ENCODE measurements at places on chromosomes 16 and 17.

GRCh38 chr17:3796110-3796821, 4.7 kb downstream of the ITGAE start:
- no peak for DNase-seq

DNA sequence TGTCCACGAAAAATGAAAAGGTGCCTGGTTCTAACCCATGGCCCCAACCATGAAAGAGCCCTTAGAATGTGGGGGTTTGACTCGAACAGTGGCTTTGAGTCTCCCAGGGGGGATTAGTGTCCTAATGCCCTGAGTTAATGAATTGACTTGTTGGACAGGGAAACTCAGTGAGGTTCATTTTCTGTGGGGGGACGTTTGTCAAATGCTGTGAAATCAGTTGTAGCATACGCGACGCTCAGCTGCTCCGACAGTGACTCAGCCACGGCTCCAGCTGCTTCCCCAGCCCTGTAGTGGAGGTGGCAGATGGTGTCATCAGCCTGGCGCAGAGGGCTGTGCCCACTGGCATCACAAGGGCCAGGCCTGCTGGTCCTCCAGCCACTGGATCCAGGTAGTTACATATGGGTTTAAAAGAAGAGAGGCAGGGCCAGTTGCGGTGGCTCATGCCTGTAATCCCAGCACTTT, 3.9 kb upstream of the TMEM235 start:
- DNase-seq, result no peak

DNA sequence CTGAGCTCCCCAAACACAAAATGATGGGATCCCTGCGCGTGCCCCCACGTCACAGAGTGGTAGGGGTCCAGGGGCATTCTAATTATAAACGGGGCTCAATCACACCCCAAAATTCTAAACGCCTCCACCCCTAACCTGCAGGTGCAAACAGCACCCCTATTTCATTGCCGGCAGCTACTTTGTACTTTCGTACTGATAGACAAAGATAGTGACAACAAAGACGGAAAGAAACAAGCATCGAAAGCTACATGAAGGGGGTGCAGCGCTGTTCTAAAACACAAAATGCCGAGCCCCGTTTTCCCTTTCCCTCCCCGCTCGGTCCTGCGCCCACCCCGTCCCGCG, 13.9 kb downstream of the MIS12 start:
- no peak for DNase-seq

GRCh38 chr17:4503283-4504025, 4.8 kb downstream of the SPNS2 start:
- DNase-seq, result no peak

- DNase-seq, result no peak
Observed at GRCh38 chr17:55341432-55341831, 76.7 kb downstream of the HLF start.

DNA sequence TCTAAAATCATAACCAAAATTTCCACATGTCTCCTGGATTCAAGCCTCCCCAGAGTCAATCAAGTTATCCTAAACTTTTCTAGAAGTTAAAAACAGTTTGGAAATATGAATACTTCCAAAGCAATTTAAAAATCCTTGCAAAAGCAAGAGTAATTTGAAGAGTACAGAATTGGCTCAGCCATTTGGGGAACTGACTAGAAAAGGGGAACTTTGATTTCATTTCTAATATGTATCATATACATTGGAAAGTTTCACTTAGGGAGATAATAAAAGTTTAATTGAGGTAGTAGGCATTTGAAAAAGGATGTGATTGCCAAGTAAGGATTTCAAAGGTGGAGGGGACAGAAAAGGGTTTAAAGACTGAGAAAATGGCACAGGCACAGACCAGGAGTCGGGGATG, 9.0 kb upstream of the SLFN12L start:
- DNase-seq, result no peak

DNA sequence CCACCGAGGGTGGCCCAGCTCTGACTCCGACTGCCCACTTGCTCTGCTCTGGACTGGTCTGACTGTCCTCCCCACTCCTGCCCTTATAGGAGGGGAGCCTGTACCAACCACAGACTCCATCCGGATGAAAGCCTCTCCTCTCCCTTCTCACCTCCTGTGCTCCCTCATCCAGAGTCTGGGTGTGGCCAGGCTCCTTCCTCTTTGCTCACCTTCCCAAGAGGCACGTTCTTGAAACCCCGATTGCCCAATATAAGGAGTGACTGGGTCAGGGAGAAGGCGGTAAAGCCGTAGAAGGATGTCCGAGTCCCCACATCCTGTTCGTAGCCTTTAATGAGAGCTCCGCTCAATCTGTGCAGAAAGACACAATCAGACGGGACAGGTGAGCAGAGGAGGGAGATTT, 17.1 kb downstream of the ST6GALNAC1 start:
- no peak for DNase-seq

GRCh38 chr17:10217916-10218315, 19.5 kb upstream of the GAS7 start:
- DNase-seq, result no peak

DNA sequence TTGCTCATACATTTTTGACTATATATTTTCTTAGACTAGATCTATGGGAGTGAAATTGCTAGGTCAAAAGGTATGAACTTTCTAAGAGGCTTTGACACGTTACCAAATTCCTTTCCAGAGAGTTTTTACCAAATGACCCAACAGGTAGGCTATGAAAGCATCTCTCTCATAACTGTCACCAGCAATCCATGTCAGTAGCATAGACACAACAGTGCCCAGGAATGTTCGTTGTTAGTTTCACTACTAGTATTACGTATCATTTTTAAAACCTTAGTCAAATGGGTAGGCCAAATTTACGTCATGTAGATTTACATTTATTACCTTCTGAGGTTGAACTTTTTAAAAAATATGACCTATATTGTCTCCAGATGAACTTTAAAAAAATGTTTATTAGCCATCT, 66.8 kb downstream of the MARCHF10 start:
- DNase-seq, result no peak

GRCh38 chr16:77822661-77823060, 34.3 kb downstream of the VAT1L start:
- no peak for DNase-seq

GRCh38 chr17:48144976-48145798, 37.6 kb downstream of the SNX11 start:
- DNase-seq, result no peak

DNA sequence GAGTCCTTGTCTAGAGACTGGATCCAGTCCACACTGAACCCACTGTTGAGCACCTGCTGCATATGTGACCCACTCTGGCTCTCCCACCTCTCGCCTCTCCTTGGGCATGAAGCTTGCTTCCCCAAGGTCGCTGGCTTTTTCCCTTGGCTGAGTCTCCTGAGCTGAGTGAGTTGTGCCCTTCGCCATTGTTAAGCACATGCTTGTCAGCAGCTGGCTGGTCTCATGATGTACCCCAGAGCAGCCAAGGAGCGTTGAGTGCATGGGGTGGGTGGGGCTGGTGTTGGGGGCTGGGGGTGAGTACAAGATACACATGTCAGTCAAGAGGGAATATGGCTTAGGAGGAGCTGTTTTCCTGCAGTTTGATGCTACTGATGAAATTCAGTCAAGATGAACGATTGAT, 165.6 kb downstream of the SNX29 start:
- DNase-seq, result no peak

GRCh38 chr16:56125922-56126321, 65.4 kb upstream of the GNAO1 start:
- DNase-seq, result no peak

DNA sequence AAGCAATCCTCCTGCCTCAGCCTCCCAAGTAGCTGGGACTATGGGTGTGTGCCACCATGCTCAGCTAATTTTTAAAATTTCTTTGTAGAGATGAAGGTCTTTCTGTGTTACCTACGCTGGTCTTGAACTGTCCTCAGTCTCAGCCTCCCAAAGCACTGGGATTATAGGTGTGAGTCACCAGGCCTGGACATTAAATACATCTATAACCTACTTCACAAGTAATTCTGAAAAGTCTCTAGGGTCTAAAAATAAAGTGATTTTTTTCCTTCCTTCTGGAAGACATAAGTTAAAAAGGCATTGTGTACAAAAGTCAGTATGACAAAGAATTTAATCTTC, 118.3 kb downstream of the PARN start:
- DNase-seq, result no peak

DNA sequence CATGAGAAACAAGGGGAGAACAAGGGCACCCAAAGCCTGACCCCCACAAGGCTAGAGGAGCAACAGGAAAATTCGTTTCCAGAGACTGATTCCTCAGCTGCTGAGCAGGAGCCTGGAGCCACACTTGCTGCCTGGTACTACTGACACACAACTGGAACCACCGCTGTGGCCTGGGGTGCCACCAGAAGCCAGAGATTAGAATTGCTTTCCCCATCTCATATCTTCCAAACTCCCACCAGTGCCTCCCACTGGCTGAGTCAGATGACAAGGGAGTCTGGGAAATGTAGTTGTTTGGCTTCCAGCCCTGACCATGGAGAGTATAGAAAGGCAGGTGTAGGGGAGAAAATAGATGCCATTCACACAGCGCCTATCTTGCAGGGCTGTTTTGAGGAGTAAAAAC, 4.1 kb upstream of the TMEM11 start:
- no peak for DNase-seq

DNA sequence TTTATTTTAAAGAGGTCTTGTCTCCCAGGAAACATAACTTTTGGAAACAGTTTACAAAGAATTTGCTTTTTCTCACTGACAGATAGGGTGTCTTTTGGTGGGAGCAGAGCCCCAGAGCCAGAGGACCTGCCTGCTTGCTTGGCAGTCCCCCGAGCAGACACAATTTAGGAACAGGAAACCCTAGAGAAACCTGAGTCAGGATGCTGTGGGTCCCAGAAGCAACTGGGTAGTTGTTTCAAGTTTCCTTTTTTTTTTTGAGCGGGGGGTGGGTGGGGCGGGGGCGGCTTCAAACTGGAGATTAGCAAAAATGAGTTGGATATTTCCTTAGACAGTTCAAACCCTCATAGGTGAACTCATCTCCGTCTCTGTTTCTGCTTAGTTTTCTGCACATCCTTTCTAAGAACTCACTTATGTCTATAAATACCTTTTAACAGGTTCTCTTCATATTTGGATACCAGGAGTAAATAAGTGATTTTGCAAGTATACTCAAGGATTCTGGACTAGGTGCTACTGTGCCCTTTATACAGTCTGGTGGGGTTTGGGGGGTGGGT, 135.1 kb downstream of the PRKCA start:
- DNase-seq, result no peak

- DNase-seq, result no peak
Observed at GRCh38 chr16:75472908-75473877, 8.7 kb upstream of the TMEM170A start.

DNA sequence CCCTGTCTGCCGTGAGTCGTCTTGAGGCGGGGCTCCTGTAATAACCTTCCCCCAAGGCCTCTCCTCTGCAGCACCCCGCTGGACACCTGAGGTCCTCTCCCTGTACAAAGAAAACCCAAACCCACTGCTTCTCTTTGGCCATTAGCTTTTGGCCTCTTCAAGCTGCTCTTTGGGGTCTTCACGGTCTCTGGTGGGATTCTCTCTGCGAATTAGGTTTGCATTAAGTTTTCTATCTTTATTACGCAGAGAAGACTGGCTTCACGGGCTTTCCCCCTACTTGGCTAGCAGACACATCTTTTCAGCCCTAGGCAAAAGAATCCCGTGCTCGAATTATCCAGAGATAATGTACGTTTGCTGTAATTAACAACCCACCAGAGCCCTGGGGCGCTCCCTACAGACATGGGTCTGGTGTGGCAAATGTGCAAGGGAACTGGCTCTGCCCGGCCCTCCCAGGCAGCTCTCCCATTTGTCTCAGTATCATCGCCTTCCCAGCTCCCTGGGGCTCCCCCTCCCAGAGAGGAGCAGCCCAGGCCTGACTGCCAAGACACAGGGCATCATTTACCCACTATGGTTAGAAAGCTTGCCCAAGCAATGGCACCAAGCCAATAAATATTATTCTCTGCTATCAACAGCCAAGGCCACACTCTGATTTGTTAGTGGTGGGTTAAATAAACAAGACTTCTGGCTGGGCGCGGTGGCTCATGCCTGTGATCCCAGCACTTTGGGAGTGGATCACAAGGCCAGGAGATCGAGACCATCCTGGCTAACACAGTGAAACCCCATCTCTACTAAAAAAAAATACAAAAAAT, 24.7 kb upstream of the KLHDC4 start:
- no peak for DNase-seq

- DNase-seq, result no peak
Observed at GRCh38 chr17:12599186-12599920, 66.3 kb upstream of the MYOCD start.

GRCh38 chr17:82440991-82441627, 9.4 kb downstream of the CYBC1 start:
- no peak for DNase-seq

GRCh38 chr16:83925095-83925905, 26.4 kb downstream of the MLYCD start:
- DNase-seq, result no peak

DNA sequence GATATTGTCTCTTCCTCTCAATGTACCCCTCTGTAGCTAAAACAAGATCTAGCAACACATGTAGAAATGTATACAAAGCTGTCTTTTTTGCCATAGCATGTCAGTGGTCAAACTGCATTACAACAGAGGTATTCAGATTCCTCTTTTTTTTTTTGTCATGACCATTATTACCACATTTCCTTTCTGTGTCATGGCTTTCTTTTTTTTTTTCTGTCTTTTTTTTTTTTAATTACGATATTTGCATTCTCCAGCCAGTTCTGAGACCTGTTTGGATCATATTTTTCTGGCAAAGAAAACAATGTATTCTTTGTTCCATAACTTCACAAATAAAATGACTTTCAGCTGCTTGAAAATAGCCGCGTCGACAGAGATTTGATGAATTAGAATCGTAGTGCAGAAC, 27.4 kb upstream of the CAPNS2 start:
- no peak for DNase-seq

DNA sequence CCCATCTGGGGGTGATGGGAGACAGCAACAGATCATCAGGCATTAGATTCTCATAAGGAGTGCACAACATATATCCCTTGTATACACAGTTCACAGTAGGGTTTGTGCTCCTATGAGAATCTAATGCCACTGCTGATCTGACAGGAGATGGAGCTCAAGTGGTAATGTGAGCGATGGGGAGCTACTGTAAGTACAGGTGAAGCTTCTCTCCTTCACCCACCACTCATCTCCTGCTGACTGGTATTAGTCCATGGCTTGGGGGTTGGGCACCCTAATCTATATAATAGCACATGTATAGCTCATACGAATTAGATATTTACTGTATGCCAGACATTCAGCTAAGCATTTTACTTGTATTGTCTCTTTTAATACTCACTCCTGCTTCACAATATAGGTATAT, 101.7 kb downstream of the MAP2K6 start:
- no peak for DNase-seq

DNA sequence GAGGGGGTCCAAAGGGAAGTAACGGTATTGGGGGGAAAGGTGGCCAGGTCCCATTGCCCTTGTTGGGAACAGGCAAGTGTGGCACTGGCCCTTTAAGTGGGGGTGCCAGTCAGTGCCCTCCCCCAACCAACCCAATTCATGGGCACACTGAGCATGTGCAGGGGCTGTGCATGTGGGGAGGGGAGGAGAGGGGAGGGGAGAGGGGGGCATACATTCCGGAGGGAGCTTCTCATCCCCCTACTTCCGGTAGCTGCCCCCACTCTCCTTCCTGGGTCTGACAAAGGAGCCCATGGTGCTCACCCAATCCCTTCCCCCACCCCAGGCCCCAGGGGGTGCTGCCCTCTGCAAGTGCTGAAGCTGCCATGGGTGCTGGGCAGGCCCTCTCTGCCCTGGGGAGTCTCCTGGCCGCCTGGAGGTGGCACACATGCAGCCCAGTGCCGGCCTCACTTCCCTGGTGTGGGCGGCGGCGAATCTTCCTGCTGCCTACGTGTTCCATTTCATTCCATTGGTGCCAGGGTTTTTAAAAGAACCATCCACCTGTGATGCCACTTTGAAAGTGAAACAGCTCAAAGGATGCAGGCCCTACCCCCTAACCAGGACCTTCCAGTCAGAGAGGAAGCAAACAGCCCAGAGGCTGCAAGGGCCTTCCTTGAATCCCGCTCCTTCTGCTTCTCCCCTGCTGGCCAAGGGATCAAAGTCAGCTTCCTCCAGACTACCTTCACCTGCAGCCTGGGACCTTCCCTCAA, 11.0 kb downstream of the HEXIM2 start:
- no peak for DNase-seq

Data from cortex of kidney (tissue), 1 donor.